ENCODE measurements at places on chromosomes 4 and X.

GRCh38 chrX:65034292-65034667 lies 58.0 kb upstream of the ZC4H2 start:
- DNase-seq: no peak

GRCh38 chr4:169250796-169251195 lies 20.0 kb downstream of the SH3RF1 start:
- DNase-seq: no peak

- peak; percentile 31 for DNase-seq
Measured at GRCh38 chr4:185587427-185588161, 52.3 kb upstream of the PDLIM3 start.

DNA sequence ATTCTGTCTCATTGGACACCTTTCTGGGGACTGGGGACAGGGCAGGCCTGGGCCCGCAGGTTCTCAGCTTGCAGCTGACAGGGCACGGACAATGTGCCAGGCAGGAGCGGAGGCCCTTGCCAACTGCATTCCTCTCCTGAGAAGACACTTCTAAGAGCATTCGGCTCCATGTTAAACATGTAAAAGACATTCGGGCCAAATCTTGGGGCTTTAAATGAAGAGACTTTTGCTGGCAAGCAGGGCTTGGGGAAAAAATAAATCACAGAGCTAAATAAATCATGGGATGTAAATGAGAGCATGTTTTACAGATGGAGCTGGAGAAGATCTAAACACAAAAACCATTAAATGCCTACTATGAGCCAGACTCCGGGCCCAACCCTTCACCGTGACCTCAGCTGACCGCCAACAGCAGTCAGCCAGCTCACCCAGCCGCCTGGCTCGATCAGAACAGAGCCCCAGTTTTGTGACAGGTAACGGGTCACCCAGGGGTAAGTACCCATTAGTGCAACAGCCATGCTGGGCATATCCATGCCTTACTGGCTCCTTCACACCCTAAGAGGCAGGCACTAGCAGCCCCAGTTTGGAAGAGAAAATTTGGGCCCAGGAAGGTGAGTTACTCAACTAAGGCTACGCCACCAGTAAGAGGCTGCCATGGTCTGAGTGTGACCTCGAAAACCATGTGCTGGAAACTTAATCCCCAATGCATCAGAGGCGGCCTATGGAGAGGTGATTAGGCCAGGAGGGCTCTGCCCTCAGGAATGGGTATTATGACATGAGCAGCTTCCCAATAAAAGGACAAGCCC lies 14.7 kb downstream of the WDR1 start:
- DNase-seq: no peak

DNA sequence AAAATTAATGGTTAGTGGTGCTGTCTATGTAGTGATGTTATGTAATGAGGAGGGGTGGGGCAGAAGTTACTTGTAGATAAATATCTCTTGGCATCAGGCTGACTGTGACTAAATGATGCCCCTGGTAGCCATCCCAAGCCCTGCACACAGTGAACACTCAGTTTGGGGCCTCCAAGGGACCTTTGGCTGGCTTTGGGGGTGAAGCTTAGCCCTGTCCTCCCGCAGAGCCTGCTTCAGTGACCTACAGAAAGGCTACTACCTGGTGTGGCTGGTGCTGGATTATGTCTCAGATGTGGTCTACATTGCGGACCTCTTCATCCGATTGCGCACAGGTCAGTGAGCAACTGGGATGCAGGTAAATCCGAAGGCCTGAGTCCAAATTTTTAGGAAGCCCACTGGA lies 7.8 kb downstream of the CNGA2 start:
- no peak for DNase-seq

DNA sequence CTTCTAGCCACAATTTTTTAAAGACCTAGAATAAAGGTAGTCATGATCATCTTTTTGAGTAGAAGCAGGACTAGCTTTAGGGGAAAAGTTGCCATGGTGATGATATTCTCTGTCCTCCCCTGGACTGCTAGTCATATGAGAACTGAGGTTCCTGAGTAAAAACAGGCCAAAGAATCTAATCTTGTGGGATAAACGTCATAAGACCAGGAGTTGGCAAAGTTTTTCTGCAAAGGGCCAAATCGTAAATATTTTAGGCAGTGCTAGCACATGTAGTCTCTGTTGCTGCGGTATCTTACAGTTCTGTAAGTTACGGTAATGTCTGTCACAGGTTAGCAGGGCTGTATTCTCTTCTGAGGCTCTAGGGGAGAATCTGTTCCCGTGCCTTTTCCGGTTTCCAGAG lies 3.4 kb downstream of the PRPS2 start:
- DNase-seq: no peak

GRCh38 chr4:7964890-7965662 lies 25.4 kb upstream of the AFAP1 start:
- DNase-seq: no peak

GRCh38 chr4:44914748-44915147 lies 188.4 kb upstream of the GNPDA2 start:
- DNase-seq: no peak

- no peak for DNase-seq
Measured at GRCh38 chrX:3713937-3714434, 537 bp upstream of the PRKX start.

GRCh38 chr4:99165978-99166377 lies 21.9 kb upstream of the ADH4 start:
- no peak for DNase-seq

- DNase-seq: no peak
Measured at GRCh38 chrX:139831675-139832456, 101.0 kb downstream of the ATP11C start.

GRCh38 chr4:97670703-97671269 lies 472.5 kb downstream of the STPG2 start:
- no peak for DNase-seq

- no peak for DNase-seq
Measured at GRCh38 chrX:68830419-68831404, 1.9 kb downstream of the EFNB1 start.

DNA sequence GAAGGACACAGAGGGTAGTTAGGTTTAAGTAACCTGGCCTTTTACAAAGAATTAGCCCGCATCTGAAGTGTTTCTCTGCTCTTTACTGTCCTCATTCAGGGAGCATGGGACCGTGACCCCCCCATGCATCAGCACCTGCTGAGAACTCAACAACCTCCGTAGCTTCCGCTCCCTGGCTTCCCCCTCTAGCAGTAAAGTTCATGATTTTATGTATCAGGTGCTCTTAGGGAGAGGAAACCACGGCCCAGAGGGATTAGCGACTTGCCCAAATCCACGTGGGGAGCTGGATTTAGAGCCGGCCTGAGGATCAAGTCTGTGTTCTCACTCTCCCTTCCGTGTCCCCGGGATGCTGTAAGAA lies 284.6 kb upstream of the GATB start:
- no peak for DNase-seq

GRCh38 chr4:10381146-10381545 lies 76.1 kb downstream of the ZNF518B start:
- no peak for DNase-seq

DNA sequence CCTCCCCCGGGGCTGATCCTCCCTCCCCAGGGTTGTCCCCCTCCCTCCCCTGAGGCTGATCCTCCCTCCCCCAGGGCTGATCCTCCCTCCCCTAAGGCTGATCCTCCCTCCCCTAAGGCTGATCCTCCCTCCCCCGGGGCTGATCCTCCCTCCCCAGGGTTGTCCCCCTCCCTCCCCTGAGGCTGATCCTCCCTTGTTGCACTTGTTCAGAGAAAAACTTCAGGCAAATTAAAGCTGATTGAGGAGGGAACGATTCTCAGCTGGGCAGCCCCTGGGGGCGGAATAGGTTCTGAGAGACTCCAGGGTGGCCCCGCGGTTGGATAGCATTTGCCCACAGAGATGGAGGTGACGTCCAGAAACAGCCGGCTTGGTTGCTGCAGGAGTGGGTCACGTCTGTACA lies 110.7 kb upstream of the ADRA2C start:
- no peak for DNase-seq

DNA sequence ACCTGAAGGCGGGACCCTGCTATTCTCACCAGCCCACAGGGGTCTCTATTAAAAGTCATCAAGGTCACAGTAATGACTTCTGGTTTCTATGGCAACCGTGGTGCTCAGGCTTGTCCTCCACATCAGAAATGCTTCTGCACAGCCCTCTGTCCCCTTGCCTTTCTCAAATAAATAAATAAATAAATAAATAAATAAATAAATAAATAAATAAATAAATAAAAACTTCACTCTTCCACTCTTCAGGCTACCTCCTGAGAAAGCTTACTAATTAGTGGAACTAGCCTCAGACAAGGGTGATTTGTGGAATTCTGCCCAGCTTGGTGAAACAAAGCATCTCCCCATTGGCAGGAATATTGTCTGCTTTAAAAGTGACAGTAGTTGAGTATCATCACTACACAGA lies 5.5 kb upstream of the RAB40A start:
- DNase-seq: no peak
